A673 (cell line): ENCODE measurements at places on chromosomes 7 and 10. TPM values are rescaled to one million over a fixed set of nuclear protein-coding genes. Genes with fewer than 3 reads are reported as not detected.

Gene PIP
- not detected in 2 replicates for total RNA-seq

Gene ARMC3
- not detected in 2 replicates for total RNA-seq

Gene OPN1SW
- not detected in 2 replicates for total RNA-seq

Gene PILRA
- 1.5 and 2.0 TPM in 2 replicates for total RNA-seq

Gene PLXNA4
- total RNA-seq = 0.11 and 0.37 TPM in 2 replicates

Gene TRIM73
- 0.39 and 0.55 TPM in 2 replicates for total RNA-seq

Gene STOX1
- 2.1 and 2.4 TPM in 2 replicates for total RNA-seq

Gene NYAP1
- total RNA-seq = 1.3 and 3.2 TPM in 2 replicates

Gene ATOH7
- total RNA-seq = not detected in 2 replicates

Gene GNAI1
- total RNA-seq = 19.8 and 22.4 TPM in 2 replicates

Gene FAM131B
- 1.8 and 1.9 TPM in 2 replicates for total RNA-seq

DNA sequence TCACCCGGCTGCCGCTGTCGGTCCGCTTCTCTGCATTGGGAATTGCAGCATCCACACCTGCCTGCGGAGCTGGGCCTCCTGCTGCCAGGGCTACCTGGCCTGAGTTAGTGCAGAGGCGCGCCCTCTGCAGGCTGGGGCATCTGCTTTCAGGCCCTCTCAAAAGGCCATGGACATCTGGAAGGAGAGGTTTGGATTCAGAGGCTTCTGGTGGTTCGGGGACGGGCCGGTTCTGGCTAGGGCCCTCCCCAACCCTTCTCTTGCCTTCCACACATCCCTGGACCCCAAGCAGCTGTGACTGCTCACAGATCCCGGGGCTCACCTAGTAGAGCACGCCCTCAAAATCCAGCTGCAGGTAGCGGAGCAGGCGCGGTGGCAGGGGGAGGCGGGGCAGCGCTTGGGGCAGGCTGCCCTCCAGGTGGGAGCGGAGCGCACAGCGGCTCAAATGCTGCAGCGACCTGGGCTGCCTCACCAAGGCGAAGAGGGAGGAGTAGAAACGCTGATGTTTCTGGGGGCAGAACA lies 8.4 kb upstream of the GBX1 start:
- H3K4me1 ChIP-seq = no peaks in the 10 kb centered on the region
- no peaks in the 10 kb centered on the region for H3K36me3 ChIP-seq
- DNase-seq = no peak
- no peak overlapping the region for H3K27ac ChIP-seq
- H3K27me3 ChIP-seq = no peaks in the 10 kb centered on the region

DNA sequence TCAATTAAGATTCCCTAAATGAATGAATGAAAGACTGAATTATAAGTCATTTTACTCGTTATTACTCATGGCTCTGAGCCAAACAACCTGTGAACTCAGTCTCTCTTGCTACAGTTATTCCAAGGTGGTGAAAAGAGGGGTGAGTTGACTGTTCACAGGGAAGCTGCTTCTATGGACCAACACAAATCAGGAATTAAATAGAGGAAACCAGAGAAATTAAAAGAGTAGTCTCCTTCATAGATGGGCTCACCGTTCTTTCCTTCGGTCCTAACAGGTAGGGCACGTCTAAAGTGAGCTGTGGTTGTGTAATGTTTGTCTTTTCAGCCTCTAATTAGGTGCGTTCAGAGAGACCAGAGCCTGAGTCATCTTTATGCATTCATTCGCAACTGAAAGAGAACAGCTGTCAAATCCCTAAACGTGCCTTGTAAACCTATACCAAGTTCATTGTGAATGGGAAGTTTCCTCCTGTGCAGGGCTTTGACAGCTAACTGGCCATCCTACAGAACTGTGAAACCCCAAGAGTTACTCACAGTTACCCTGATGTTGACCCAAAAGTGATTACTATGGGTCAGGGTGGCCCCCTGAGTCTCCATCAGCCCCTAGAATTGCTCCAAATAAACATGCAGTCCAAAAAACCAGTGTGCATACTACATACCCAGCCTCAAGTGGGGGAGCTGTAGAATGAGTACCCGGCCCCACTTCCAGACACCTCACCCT lies 18.2 kb upstream of the C10orf53 start:
- DNase-seq = no peak
- H3K4me1 ChIP-seq = no peaks in the 10 kb centered on the region
- no peaks in the 10 kb centered on the region for H3K27me3 ChIP-seq
- H3K4me3 ChIP-seq = no peak overlapping the region

DNA sequence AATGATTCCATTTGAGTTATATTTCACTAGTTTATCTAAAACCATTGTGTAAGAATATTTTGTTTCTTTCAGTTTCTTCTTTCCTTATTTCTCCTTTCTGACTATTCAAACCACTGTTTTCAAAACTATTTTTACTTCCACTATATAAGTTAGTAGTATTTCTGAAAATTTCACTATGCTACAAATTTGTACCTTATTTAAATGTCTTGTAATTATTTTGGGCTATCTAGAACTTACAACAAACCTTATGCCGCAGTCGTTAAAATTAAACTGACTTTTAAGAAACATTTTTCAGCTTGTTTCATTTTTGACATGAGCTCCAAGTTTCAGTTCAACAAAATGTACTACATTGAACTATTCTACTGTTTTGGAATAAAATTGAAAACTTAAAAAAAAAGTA lies 1.8 kb downstream of the TFEC start:
- no peaks in the 10 kb centered on the region for H3K27me3 ChIP-seq
- DNase-seq = no peak
- H3K4me1 ChIP-seq = peaks cover 12% of the 10 kb centered on the region

GRCh38 chr7:31119249-31119648 lies 67.1 kb downstream of the ADCYAP1R1 start:
- no peak overlapping the region for H3K4me3 ChIP-seq
- H3K27ac ChIP-seq = no peak overlapping the region
- peaks cover 15% of the 10 kb centered on the region for H3K27me3 ChIP-seq
- no peaks in the 10 kb centered on the region for H3K4me1 ChIP-seq
- no peak for DNase-seq

GRCh38 chr10:23015021-23015707 lies 80.2 kb upstream of the MSRB2 start:
- no peak overlapping the region for H3K4me3 ChIP-seq
- no peak for DNase-seq
- H3K27ac ChIP-seq = no peak overlapping the region
- no peaks in the 10 kb centered on the region for H3K36me3 ChIP-seq
- peaks cover 13% of the 10 kb centered on the region for H3K27me3 ChIP-seq

- H3K27me3 ChIP-seq = no peaks in the 10 kb centered on the region
- no peak for DNase-seq
- H3K4me1 ChIP-seq = no peaks in the 10 kb centered on the region
- H3K4me3 ChIP-seq = no peak overlapping the region
- H3K27ac ChIP-seq = no peak overlapping the region
Observed at GRCh38 chr7:96219378-96220130, 102.3 kb downstream of the SLC25A13 start.

GRCh38 chr7:148515728-148516695 lies 74.6 kb upstream of the C7orf33 start:
- no peak overlapping the region for H3K27ac ChIP-seq
- no peaks in the 10 kb centered on the region for H3K27me3 ChIP-seq
- no peaks in the 10 kb centered on the region for H3K36me3 ChIP-seq
- H3K4me3 ChIP-seq = no peak overlapping the region
- DNase-seq = no peak
- no peaks in the 10 kb centered on the region for H3K4me1 ChIP-seq

GRCh38 chr7:2886900-2887299 lies 42.8 kb upstream of the GNA12 start:
- H3K36me3 ChIP-seq = no peaks in the 10 kb centered on the region
- no peak overlapping the region for H3K4me3 ChIP-seq
- DNase-seq = peak; percentile 89
- no peaks in the 10 kb centered on the region for H3K27me3 ChIP-seq
- H3K4me1 ChIP-seq = peaks cover 8% of the 10 kb centered on the region

DNA sequence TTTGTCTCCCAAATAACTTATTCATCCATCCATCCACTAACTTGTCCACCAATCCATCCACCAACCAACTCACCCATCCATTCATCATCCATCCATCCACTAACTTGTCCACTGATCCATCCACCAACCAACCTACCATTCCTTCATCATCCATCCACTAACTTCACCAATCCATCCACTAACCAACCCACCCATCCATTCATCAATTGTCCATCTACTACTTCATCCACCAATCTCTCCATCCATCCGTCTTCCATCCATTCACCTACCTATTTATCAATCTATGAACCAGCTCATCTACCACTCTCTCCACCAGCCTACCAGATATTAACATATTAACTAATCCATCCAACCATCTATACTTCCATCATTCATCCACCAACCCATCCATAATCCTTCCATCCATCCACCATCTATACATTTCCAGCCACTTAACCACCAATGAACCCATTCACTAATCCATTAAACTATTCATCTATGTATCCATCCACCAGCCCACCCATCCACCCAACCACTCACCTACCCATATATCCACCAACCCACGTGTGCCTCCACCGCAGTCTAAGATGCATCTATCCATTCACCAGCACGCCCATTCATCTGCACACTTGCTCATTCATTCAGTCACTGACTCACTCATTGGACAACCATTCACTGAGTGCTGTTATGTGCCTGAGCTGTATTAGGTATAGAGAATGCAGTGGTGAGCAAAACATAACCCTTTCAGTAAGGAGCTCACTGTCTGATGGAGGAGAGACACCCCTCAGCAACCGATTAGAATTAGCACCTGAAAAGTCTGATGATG lies 19.8 kb upstream of the TBL2 start:
- H3K4me1 ChIP-seq = peaks cover 11% of the 10 kb centered on the region
- no peak overlapping the region for H3K27ac ChIP-seq
- no peak for DNase-seq
- no peaks in the 10 kb centered on the region for H3K36me3 ChIP-seq
- no peaks in the 10 kb centered on the region for H3K27me3 ChIP-seq

DNA sequence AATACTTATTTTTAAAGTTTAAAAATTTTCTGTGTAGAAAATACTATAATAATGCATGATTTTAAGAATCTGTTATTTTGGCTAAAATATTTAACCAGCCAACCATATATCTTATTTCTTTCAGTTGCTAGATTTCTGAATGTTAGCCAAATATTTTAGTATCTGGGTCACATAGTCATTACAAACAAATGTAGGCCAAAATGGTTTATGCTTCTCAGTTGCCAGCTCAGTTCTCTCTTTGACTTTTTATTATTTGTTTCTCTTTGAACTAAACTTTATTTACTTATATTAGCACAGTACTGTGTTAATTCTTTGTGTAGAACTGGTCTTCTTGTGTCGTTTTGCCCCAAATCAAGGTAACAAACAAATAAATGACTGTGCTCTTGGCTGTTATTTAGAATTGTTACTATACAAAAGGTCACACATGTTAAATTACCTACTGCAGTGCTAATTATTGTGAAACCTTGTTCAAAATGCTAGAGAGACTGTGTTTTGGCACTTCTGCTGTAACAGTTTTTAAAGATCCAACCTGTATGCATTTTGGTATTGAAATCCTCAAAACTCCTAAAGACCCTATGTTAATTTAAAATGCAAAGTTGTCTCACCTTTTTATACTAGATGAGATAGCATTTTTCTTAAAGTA lies 39.8 kb downstream of the ZEB1 start:
- H3K36me3 ChIP-seq = no peaks in the 10 kb centered on the region
- no peak for DNase-seq
- no peak overlapping the region for H3K27ac ChIP-seq
- H3K4me1 ChIP-seq = no peaks in the 10 kb centered on the region
- no peak overlapping the region for H3K4me3 ChIP-seq

- H3K27ac ChIP-seq = peak overlapping the region; percentile 51
- H3K4me3 ChIP-seq = no peak overlapping the region
- peaks cover 20% of the 10 kb centered on the region for H3K4me1 ChIP-seq
Observed at GRCh38 chr7:34087892-34088891, 182.9 kb downstream of the BMPER start.

GRCh38 chr7:11642276-11642675 lies 189.7 kb downstream of the THSD7A start:
- no peak overlapping the region for H3K27ac ChIP-seq
- H3K27me3 ChIP-seq = no peaks in the 10 kb centered on the region
- H3K36me3 ChIP-seq = no peaks in the 10 kb centered on the region

DNA sequence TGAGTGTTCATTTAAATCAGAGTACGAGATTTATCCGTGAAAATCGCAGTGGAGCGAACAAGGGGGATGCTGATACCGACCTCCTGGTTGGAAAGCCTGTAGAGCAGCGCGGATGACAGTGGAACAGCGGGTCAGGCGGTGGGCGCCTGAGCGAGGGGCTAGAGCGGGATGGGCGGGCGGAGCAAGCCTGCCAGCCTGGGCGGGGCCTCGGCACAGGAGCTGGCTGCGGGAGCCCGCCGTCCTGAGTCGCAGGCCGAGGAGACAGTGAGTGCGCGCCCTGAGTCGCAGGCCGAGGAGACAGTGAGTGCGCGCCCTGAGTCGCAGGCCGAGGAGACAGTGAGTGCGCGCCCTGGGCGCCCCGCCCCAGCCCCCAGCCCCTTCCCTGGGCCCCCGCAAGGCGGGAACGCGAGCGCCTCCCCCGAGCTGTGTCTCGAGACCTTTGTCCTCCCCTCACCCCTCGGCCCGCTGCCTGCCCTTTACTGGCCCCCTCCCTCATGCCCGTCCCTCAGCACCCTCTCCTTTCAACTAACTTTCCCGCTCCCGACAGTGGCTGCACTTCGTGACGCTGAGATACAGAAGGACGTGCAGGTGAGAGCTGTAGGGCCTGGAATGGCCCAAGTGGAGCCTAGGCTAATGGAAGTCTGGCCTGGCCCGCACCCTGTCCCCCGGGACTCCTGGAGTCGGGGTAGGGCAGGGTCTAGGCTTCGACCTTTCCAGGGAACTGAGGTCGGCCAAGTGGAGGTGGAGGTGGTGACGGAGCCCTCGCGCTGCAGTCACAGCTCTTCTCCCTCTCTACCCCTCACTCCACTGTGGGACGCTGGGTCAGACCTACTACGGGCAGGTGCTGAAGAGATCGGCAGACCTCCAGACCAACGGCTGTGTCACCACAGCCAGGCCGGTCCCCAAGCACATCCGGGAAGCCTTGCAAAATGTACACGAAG lies at the start of gene AS3MT:
TSS of gene AS3MT (plus strand) at position 213 of the 941 bp plus-strand sequence. CDS start at position 336, 123 bp downstream.
- H3K4me3 ChIP-seq = peak within 1 kb of the TSS; percentile 52
- peak; percentile 66 for DNase-seq
- no peaks in the 10 kb centered on the region for H3K27me3 ChIP-seq
- no peaks in the 10 kb centered on the region for H3K4me1 ChIP-seq
- H3K36me3 ChIP-seq = no peaks in the 10 kb centered on the region

- DNase-seq = no peak
- H3K4me3 ChIP-seq = no peak overlapping the region
- no peaks in the 10 kb centered on the region for H3K36me3 ChIP-seq
- no peaks in the 10 kb centered on the region for H3K4me1 ChIP-seq
Observed at GRCh38 chr7:119562839-119563238, 710.1 kb upstream of the KCND2 start.

GRCh38 chr10:75569506-75569905 lies 138.1 kb downstream of the LRMDA start:
- no peak overlapping the region for H3K4me3 ChIP-seq
- no peak overlapping the region for H3K27ac ChIP-seq
- no peaks in the 10 kb centered on the region for H3K4me1 ChIP-seq
- H3K27me3 ChIP-seq = no peaks in the 10 kb centered on the region
- no peaks in the 10 kb centered on the region for H3K36me3 ChIP-seq
